ENCODE measurements at places on chromosomes 7 and 10. TPM values are rescaled to one million over a fixed set of nuclear protein-coding genes. Genes with fewer than 3 reads are reported as not detected.

NME8 gene
- total RNA-seq, result not detected

TAS2R3 gene
- total RNA-seq, result 2.5 TPM

TAS2R5 gene
- 3.4 TPM for total RNA-seq

OR2A7 gene
- not detected for total RNA-seq

SLC18A3 gene
- total RNA-seq, result not detected

PTPRE gene
- total RNA-seq, result 19.8 TPM

STEAP1B gene
- 1.1 TPM for total RNA-seq

HMX3 gene
- total RNA-seq, result not detected

GRCh38 chr7:87032604-87033339, 26.7 kb downstream of the ELAPOR2 start:
- no peak for DNase-seq

- no peak for DNase-seq
These were observed 75.5 kb upstream of the PCGF5 start for GRCh38 chr10:91144961-91145360.

GRCh38 chr10:26969145-26969926, 108.6 kb upstream of the ABI1 start:
- DNase-seq, result no peak

DNA sequence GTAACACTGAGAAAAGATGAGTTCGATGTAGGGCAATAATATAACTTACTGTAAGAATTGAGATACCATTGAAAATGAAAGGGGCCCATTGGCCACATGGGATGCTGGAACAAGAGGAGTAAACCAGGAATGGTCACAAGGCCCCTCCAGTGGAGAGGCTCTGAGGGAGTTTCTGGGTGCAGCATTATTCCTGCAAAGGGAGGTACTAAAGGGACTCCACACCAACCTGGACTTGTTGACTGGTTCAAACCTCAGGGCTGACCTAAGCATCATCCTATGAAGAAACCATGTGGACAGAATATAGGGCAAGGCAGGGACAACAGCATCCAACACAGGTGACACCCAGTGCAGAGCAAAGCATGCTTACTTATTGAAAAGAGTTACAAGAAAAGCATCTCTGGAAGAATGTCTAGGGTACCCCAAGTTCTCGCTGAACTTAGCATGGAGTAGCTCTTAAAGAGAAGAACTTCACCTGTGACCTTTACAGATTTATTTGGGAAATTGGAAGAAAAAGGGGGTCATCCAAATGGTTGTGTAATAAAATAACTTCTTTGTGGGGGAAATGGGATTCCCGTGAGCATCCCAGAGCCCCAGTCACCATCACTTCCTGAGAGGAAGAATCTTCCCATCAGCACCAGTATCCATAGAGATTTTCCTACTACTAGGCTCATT, 34.7 kb downstream of the PRSS2 start:
- no peak for DNase-seq

DNA sequence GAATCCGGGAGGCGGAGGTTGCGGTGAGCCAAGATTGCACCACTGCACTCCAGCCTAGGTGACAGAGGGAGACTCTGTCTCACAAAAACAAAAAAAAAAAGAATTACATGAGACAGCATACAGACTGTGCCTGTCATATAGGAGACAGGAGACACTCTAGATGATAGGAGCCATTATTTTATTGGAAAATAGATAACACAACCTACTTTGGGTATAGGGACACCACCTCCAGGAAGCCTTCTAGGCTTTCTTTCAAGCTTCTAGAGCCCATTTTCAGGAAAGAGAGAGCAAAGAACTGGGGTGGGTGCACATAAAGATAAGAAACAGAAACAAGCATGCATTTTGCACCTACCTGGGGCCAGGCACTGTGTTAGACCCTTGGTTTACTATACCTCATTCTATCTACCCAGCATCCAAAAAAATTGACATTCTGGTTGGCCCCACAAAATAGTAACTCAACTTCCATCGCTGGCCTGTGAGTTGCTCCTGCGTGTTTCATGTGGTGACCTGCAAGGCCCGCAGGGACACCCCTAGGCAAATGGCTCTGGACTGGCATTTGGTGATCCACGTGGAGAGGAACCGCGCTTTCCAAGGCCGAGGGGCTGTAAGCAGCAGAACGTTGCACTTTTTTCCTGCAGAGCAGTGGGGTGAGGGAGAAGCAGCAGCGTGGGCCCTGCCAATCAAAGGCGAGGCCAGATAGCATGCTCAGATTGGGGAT, 57.1 kb upstream of the CACUL1 start:
- no peak for DNase-seq

DNA sequence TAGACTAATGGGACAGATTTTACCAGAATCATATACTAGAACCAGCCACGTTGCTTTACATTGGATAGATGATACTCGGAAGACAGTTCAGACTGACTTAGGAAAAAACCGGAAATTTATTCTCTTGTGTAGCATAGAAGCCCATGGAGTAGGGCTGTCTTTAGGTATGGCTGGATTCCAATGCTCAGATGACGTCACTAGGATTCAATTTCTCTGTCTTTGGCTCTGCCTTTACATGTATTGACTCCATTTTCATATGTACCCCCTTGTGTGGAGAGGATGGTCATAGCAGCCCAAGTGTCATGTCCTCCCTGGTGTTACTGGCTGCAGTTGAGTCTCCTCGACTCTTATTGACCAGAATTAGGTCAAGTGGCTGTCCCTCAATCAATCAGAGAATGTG, 39.2 kb upstream of the SMNDC1 start:
- no peak for DNase-seq

DNA sequence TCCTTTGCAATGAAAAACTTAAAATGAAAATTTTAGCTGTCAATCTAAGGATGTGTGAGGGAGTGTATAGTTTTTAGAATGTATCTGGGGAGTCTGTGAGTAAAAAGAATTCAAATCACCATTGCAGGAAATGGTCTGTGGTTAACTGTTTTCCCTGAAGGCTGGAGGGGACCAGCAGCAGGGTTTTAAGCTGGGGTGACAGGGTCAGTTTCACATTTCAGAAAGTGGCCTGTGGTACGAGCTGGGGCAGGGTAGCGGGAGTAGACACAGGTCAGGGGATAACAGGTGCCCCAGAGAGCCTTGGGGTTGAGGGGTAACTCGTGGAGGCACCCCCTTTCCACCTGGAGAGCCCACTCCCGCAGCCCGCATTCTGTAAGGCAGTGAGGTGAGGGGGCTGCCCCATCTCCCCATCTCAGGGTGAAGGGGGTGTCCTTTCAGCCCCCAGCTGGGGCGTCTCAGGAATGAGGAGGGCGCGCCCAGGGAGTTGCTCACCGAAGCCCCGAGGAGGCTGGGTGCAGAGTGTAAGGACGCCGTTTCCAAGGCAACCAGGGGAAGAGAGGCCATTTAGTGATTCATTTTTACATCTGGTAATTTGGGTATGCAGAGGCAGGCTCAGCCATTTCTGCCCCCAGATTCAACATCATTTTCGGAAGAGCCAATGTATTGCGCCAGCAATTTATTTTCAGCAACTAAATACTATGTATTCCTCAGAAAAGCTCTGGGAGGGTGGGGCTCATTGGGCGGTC, 168.9 kb downstream of the SLIT1 start:
- peak; percentile 62 for DNase-seq

- DNase-seq, result no peak
These were observed 544.2 kb upstream of the PHF14 start for GRCh38 chr7:10429511-10429910.

DNA sequence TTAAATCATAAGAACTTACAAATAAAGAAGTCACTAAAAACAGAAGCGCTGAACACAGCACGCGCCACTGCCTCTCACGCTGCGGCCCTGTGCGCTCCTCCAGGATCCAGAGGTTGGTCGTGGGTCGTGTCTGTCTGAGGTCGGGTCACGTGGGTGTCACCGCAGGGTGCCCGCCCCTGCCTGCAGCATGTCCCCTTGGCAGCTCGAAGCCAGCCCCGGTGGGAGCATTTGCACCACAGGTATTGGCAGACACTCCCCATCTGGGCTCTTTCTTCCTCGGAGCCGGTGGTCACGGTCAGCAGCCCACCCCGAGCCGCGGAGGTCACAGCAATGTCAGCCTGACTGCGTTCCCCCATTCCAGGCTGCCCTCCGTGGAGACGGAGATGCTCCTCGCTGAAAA, 88.6 kb downstream of the PDGFA start:
- no peak for DNase-seq

DNA sequence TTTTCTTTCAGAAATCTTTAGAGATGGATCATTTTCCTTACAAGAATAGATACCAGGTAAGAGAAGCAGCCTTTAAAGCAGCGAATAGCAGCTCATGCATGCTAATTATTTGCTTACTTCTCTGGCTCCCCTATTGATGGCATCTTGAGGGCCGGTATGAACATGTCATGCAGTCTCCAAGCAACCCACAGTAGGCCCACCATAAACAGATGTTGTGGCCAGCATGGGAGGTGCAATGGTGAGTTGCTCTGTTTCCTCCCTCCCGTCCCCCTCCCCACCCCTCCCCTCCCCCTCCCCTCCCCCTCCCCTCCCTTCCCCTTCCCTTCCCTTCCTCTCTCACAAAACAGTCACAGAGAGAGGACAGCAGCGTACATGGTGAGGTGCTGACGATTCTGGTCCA, 9.7 kb upstream of the ZNF273 start:
- DNase-seq, result no peak

DNA sequence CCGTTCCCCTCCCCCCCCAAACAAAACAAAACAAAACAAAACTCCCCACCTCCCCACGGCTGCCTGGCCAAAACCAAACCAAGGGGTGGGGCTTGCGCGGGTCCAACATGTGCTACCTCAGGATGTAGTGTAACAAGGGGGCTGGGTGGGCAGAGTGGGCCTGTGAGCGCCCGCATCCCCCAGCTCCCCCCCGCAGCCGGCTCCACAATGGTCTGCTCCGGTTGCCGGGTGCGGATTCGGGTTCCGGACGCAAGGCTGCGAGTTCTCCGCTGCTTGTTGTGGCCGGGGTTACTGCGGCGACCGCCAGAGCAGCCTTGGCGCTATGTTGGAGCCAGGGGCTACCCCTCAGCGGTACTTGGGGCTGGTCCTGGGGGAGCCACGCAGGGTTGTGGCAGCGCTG, 4.9 kb downstream of the C10orf143 start:
- no peak for DNase-seq

DNA sequence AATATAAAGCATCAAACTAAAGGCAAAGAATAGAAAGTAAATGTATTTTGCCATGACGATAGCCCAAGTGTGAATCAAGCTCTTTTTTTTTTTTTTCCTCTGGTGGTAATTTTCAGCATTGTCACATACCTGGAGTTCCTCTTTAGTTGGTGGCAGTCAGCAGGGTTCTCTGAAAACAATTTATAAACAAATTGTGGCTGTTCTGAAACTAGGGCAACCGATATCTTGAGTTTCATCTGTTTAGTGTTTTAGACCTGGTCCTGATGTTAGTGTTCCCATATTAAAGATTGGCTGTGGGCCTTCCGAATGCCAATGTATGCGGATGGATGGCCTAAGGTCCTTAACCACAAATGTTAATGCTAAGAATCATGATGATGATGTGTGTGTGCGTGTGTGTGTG, 713.1 kb downstream of the GATA3 start:
- no peak for DNase-seq

DNA sequence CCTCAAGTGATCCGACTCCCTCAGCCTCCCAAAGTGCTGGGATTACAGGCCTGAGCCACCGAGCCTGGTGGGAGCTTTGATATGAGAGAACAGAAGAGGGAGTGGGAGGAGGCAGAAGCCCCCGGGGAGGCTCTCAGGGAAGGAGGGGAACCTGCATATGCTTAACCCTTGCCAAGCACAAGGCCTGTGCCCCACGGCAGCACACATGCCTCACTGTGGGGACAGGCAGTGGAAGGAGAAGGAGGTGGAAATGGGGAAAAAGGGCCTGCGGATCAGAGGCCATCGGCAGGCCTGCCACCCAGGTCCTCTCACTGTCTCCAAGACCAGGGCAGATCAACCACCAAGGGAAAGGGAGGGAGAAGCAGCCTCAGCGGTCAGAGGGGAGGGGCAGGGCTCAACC, 7.2 kb upstream of the GRID1 start:
- DNase-seq, result no peak

GRCh38 chr10:53664282-53665019, 891.9 kb upstream of the MBL2 start:
- no peak for DNase-seq

- peak; percentile 21 for DNase-seq
These were observed 29.2 kb upstream of the RTKN2 start for GRCh38 chr10:62297857-62298256.

DNA sequence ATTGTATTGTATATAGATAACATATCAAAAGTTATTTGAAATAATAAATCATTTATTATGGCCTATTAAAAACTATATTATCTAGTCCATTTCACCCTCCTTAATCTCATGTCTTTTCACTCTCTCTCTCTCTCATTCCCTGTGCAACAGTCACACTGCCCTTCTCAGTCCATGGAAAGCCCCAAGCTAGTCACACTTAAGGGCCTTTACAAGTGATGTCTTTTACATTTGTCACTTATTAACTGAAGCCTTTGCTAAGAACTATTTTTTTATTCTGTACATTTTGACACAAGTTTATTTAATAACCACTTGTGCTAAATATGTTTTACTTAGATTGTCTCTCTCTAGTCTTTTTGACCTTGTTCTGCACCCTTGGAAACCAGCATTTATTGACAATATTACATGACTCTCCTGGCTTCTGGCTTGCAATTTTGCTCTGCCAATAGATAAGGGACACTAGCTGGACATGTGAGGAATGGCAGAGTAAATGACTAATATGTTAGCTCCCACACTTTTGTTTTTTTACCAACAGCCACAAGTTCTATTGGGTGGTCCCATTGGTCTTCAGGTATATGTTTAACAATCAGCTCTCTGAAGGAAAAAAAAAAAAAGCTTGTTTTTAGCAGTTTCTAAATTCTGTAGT, 706.8 kb upstream of the POT1 start:
- DNase-seq, result no peak

DNA sequence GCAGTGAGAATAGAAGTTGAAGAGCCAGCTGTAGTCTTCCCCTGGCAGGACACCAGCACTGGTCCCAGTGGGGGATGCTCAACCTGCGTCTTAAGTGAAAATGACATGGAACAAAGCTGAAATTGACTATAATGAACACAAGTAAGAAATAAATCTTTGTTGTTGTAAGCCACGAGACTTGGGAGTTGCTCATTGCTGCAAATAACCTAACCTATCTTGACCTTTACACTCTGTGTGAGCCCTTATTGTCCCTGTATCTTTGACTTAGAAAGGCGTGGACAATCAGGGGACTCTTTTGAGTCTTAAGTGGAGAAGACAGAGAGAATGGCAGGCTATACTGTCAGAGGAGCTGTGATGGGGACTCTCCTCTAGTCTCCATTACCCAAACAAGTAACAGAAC, 16.9 kb downstream of the ZC3HAV1L start:
- no peak for DNase-seq

Data from occipital lobe (tissue), 3 donors.